ENCODE measurements at places on chromosomes 2 and 18.

GRCh38 chr2:8433390-8433789 lies 248.5 kb upstream of the ID2 start:
- DNase-seq: no peak

DNA sequence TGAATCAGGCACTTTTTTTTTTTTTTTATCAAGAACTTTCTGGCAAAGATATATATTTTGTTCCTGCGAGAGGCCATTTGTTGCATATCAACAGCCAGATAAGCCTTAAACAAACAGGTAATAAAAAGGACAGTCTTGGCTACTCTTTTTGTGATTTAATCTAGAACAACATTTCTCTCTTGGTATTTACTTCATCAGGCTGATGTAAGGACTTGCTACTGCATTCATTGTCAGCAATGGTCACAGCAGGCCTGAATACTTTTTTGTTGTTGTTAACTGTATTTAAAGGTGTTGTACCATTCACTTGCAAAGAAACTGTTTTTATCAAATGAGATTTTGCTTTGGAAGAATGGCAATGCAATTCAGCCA lies 683.8 kb downstream of the IRS1 start:
- DNase-seq: no peak

DNA sequence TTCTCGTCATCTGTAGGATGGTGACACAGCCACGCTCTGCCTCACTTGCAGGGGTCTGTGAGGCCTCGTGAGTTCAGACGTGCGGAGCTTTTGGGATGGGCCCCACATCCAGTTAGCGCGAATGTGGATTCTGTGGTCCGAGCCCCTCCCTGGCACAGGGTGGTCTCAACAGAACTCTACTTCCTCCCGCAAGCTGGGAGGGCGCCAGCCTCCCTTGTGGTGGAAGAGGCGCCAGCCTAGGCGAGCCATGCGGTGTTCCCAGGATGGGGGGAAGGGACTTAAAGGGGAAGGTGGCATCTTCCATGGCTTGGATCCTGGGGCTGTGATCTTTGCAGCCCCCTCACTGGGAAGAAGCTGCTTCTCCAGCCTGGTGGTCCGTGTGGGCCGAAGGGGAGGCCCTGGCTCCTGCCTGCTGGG lies 1.4 kb downstream of the SNORC start:
- no peak for DNase-seq

DNA sequence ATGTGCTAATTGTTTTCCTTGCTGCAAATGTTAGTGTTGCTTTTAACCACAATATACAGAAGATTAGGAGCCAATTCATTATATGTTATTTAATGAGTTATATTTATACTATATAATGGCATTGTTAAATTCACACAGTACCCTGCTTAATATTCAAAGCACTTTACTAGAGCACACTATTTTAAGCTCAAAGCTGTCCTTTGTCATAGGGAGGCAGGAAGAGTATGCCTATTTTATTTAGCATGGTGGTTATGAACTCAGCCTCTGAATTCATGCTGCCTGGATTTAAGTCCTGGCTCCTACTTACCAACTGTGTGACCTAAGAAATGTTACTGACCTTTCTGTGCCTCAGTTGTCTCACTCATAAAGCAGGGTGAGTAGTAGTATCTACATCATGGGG lies 80.5 kb downstream of the FASTKD2 start:
- no peak for DNase-seq

DNA sequence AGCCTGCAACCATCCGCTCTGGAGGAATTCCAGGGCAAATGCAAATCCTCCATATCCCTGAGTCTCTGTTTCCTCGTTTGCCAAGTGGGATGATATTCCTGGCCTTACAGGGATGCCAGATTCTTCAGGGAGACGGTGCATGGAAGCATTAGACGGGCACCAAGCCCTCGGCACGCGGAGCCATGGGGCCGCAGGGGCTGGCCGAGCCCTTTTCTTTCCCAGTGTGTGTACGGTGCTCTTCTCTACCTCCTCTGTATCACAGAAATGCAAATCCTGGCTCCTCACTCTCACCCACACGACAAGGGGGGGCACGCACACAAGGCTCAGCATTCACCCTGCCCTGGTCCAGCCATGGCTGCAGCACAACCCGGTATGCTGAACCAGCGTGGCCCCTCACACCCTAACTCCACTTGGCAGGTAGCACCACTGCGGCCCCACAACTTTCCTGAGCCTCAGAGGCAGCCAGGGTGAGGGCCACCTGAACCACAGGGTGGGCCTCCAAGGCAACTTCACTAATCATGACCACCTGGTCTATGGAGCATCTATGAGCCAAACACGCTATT lies 64.1 kb upstream of the SALL3 start:
- no peak for DNase-seq

DNA sequence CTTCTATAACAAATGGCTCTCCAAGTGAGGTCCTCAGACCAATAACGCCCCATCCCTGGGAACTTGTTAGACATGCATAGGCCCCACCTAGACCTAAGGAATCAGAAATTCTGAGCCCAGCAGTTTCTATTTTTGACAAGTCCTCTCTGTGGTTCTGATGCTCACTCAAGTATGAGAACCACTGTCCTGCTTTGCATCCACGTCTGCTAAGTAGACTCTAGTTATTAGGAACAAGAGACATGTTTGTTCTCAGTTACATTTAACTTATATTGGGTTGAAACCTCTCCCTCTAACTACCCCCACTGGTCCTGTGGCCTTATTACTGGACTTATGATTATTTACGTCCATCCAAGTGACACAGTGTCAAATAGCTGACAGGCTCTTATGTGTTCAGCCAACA lies 70.3 kb downstream of the TMEM17 start:
- no peak for DNase-seq

DNA sequence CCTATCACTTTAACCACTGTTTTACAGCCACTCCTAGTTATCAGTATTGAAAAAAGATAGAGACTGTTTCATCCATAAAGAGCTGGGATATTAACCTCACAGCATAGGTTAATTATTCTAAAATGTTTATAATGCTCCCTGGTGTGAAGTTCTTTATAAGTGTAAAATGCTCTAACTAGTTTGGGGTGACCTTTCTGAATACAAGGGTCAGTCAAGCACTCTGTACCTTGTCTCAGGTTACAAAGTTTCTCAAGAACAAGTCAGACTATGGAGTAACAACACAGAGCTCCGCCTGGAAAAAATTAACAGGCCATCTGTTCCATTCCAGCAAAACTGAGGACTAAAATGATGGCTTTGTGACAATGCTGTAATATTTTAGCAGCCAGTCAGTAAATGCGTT lies 107.4 kb downstream of the NOL4 start:
- no peak for DNase-seq

- DNase-seq: no peak
Measured at GRCh38 chr18:57121542-57122112, 25.3 kb upstream of the BOD1L2 start.

GRCh38 chr2:112904883-112905282 lies 6.1 kb upstream of the IL37 start:
- DNase-seq: no peak

All from stimulated activated CD4-positive, alpha-beta T cell treated with anti-CD3 and anti-CD28 coated beads, Interleukin-1b, Interleukin-23, amount 100 ng/mL, for 1 hour (primary cell).